ENCODE measurements at places on chromosomes 16 and 17. TPM values are rescaled to one million over a fixed set of nuclear protein-coding genes. Genes with fewer than 3 reads are reported as not detected.

- peaks cover 40% of the 10 kb centered on the region for H3K27me3 ChIP-seq
- no peak overlapping the region for H3K27ac ChIP-seq
- peak; percentile 11 for DNase-seq
- no peak overlapping the region for H3K4me3 ChIP-seq
- no peaks in the 10 kb centered on the region for H3K4me1 ChIP-seq
Measured at GRCh38 chr17:8109661-8110455, 8.5 kb downstream of the ALOXE3 start.

- DNase-seq, result peak; percentile 85
- H3K27me3 ChIP-seq, result peaks cover 7% of the 10 kb centered on the region
- H3K36me3 ChIP-seq, result no peaks in the 10 kb centered on the region
- no peak overlapping the region for H3K4me3 ChIP-seq
- H3K4me1 ChIP-seq, result peaks cover 16% of the 10 kb centered on the region
Measured at GRCh38 chr17:44909681-44910144, 5.6 kb downstream of the GFAP start.

Gene P3H4
- 36.8 TPM for total RNA-seq

Gene ZKSCAN2
- total RNA-seq, result 3.3 TPM

Gene CX3CL1
- total RNA-seq, result not detected

DNA sequence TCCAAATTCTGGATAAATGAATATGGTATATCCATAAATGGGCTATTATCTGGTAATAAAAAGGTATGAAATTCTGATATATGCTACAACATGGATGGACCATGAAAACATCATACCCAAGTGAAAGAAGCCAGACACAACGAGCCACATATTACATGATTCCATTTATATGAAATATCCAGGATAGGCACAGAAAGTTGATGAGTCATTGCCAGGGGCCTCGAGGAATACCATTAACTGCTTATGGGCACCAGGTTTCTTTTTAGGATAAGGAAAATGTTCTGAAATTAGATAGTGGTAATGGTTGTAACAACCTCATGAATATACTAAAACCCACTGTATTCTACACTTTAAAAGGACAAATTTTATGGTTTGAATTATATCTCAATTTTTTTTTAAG lies 123.2 kb downstream of the PITPNC1 start:
- H3K27me3 ChIP-seq, result no peaks in the 10 kb centered on the region
- H3K36me3 ChIP-seq, result no peaks in the 10 kb centered on the region
- H3K4me3 ChIP-seq, result no peak overlapping the region

Gene LRRC36
- total RNA-seq, result 0.51 TPM

DNA sequence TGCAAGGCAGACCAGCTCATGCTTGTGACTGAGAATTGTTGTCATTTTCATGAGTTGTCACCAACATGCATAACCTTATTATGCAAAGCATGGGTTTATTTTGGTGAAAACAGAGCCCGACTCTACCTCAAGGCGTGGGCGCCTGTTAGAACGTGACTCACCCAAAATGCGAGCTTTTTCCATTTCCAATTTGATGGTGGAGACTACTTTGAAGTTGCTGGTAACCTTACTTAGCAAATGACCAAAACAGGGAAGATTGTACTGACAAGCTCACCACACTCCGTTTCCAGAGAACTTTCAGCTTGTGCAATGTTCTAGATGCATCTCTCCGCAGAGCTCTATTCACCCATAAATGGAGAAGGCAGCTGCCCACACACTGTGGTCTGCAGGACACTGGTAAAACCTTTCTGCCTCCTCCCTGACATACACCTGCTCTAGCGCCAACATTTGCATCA lies 284.5 kb downstream of the MAF start:
- H3K36me3 ChIP-seq, result no peaks in the 10 kb centered on the region
- no peaks in the 10 kb centered on the region for H3K27me3 ChIP-seq
- DNase-seq, result no peak
- no peaks in the 10 kb centered on the region for H3K4me1 ChIP-seq
- no peak overlapping the region for H3K4me3 ChIP-seq

DNA sequence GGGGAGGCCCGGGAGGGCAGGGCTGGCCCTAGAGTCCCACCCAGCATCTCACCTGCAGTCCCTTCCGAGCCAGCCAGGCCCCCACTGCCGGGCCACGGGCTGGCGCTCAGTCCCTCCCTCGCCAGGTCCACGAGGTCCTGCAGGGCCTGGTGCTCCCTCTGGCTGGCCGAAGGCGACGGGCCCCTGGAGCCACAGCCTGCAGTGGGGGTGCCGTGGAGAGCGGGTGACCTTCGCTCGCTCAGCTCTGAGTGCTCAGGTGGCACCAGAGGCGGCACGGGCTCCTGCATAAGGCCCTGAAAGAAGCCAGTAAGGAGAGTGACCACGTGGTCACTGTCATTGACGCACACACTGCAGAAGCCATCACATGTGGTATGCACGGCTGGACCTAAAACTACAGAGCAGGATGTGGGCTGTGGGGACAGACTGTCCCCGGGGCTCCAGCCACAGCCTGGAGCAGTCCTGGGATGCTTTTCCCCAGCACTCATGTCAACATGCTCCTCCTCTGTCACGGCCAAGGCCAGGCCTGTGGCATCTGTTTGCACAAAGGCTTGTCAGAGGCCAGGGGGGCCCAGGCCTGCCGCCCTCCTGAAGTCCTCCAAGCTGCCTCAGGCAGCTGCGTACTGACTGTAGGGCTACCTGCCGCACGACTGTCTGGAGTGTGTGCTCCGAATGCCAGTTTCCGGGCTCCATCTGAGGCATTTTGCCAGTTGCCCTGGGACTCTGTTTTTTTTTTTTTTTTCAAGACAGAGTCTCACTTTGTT lies 15.1 kb downstream of the SLX4 start:
- H3K36me3 ChIP-seq, result no peaks in the 10 kb centered on the region
- no peaks in the 10 kb centered on the region for H3K27me3 ChIP-seq
- H3K27ac ChIP-seq, result no peak overlapping the region
- H3K4me1 ChIP-seq, result no peaks in the 10 kb centered on the region
- H3K4me3 ChIP-seq, result no peak overlapping the region
- no peak for DNase-seq

DNA sequence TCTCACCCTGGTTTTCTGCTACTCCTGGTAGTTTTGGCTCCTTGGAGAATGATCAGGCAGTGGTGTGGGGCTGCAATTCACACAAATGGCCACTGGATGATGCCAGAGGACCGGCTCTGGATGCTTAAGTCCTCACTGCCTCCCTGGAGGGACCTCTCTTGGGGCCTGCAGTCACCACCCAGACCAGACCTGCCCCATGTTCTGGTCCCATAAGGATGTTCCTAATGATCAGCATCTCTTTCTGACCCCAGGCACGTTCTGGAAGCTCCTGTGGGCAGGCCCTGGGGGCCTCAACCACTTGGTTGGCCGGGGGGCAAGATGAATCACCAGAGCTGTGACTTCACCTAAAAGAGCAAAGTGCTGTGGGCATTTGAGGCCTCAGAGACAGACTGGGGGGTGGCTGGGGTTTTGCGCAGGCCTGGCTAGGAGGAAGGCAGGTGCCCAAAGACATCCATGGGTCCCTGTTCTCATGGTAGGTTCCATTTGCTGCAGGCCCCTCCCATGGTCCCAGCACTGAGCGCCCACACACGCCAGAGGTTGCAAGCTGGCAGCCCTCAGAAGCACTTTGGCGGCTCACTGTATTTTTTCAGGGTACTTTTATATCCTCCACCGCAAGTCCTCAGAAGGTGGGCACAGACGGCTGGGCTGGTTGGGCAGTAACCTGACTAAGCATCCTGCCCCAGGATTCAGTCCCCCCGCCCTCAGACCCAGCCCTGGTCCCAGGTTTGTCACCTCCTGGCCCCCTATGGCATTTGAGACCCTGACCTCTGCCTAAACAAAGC lies 53.2 kb downstream of the NT5M start:
- DNase-seq, result peak; percentile 87
- no peak overlapping the region for H3K4me3 ChIP-seq
- no peak overlapping the region for H3K27ac ChIP-seq

Gene MPO
- not detected for total RNA-seq

GRCh38 chr17:49519781-49520180 lies 24.7 kb downstream of the NGFR start:
- no peak overlapping the region for H3K27ac ChIP-seq
- no peaks in the 10 kb centered on the region for H3K36me3 ChIP-seq
- peaks cover 12% of the 10 kb centered on the region for H3K4me1 ChIP-seq

DNA sequence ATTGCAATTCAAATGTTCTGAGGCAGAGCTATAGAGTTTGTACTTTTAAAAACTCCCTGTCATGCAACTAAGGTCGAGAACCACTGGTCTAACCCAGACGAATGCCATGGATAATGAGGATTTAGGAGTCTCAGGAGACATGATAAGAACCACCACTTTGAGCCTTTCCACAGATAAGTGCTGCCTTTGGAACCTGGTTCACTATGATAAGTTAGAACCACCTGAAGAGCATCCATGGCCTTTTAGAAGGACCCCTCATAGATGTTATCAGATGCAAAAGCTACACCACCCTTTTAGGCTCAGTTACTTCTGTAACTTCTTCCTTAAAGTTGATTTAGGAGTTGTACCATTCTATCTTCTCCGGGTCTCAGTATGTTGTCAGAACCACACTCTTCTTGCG lies 350.6 kb upstream of the CCL2 start:
- DNase-seq, result no peak
- no peaks in the 10 kb centered on the region for H3K4me1 ChIP-seq
- H3K27ac ChIP-seq, result no peak overlapping the region
- H3K36me3 ChIP-seq, result no peaks in the 10 kb centered on the region
- H3K27me3 ChIP-seq, result no peaks in the 10 kb centered on the region
- H3K4me3 ChIP-seq, result no peak overlapping the region

DNA sequence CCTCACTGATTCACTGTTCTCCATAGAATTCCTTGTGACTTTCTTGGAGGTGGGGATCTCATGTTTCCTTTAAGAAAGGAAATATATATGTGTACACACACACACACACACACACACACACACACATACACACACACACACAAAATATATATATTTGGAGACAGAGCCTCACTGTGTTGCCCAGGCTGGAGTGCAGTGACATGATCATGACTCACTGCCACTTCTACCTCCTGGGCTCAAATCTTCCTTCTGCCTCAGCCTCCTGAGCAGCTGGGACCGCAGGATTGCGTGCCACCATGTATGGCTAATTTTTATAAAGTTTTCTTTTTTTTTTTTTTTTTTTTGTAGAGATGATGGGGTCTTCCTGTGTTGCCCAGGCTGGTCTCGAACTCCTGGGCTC lies 45.9 kb downstream of the CDH13 start:
- no peaks in the 10 kb centered on the region for H3K27me3 ChIP-seq
- no peak overlapping the region for H3K27ac ChIP-seq
- no peaks in the 10 kb centered on the region for H3K4me1 ChIP-seq
- H3K4me3 ChIP-seq, result no peak overlapping the region
- DNase-seq, result no peak

Gene RNF112
- 21.5 TPM for total RNA-seq

DNA sequence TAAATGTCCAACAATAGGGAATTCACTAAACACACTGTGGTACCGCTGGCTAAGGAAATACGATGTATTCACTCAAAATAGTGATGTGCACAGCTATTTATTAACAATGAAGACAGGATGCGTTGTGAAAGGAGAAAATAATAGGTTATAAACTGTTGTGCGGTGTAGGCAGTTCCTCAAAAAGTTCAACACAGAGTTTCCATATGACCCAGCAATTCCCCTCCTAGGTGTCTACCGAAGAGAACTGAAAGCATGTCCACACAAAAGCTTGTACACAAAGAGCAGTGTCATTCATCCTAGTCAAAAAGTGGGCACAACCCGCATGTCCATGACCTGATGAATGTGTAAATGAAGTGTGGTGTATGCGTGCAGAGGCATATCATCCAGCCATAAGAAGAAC lies 1.2 kb upstream of the CES1 start:
- H3K27me3 ChIP-seq, result peaks cover 4% of the 10 kb centered on the region
- H3K4me1 ChIP-seq, result no peaks in the 10 kb centered on the region
- no peak overlapping the region for H3K27ac ChIP-seq
- no peaks in the 10 kb centered on the region for H3K36me3 ChIP-seq

Gene GPR139
- not detected for total RNA-seq

- peak; percentile 76 for DNase-seq
- no peaks in the 10 kb centered on the region for H3K27me3 ChIP-seq
- peak overlapping the region; percentile 85 for H3K27ac ChIP-seq
- H3K36me3 ChIP-seq, result no peaks in the 10 kb centered on the region
- H3K4me3 ChIP-seq, result no peak overlapping the region
Measured at GRCh38 chr16:22370038-22370820, 4.2 kb downstream of the CDR2 start.

DNA sequence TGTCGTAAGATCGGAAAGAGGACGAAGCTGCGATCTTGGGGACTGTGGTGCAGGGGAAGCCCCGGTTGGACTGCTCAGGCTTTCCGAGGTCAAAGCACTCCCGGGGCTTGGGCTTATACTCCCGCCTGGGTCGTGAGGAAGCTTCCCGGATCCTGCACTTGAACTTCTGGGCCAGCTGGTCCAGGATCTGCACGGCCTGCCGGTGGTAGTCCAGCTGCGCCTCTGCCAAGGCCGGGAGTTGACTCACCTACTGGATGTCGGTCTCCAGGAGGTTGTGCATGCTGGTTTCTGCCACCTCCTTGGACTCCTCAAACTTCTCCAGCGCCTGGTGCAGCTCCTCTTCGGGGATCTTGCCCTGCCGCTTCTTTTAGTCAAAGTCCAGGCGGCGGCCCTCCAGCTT lies 99.2 kb downstream of the KPNA2 start:
- no peak overlapping the region for H3K27ac ChIP-seq
- H3K4me3 ChIP-seq, result no peak overlapping the region

GRCh38 chr17:68749349-68750207 lies 148.4 kb upstream of the FAM20A start:
- H3K4me3 ChIP-seq, result no peak overlapping the region
- H3K36me3 ChIP-seq, result no peaks in the 10 kb centered on the region
- no peak for DNase-seq
- no peaks in the 10 kb centered on the region for H3K4me1 ChIP-seq
- no peaks in the 10 kb centered on the region for H3K27me3 ChIP-seq

GRCh38 chr17:46772475-46773220 lies 45.8 kb downstream of the WNT3 start:
- DNase-seq, result no peak
- H3K4me1 ChIP-seq, result no peaks in the 10 kb centered on the region
- peak overlapping the region; percentile 40 for H3K4me3 ChIP-seq
- H3K27me3 ChIP-seq, result no peaks in the 10 kb centered on the region
- H3K36me3 ChIP-seq, result no peaks in the 10 kb centered on the region
- H3K27ac ChIP-seq, result no peak overlapping the region

- DNase-seq, result no peak
- no peaks in the 10 kb centered on the region for H3K27me3 ChIP-seq
- no peak overlapping the region for H3K27ac ChIP-seq
- H3K4me1 ChIP-seq, result no peaks in the 10 kb centered on the region
- no peak overlapping the region for H3K4me3 ChIP-seq
- no peaks in the 10 kb centered on the region for H3K36me3 ChIP-seq
Measured at GRCh38 chr16:71837150-71837549, 8.6 kb upstream of the ATXN1L start.

Measured in fibroblast of lung (primary cell).